ENCODE measurements at places on chromosomes 3 and 15. TPM values are rescaled to one million over a fixed set of nuclear protein-coding genes. Genes with fewer than 3 reads are reported as not detected.

Gene GOLGA8R
- total RNA-seq, result 1.3 TPM

Gene STRIT1
- total RNA-seq, result not detected

Gene PAQR9
- total RNA-seq, result not detected

Gene TLR9
- 0.04 TPM for total RNA-seq

Gene ABHD14A
- total RNA-seq, result 5.0 TPM

Gene TTLL13
- 0.04 TPM for total RNA-seq

Gene PEX11A
- 4.7 TPM for total RNA-seq

Gene CNTN6
- total RNA-seq, result not detected

Gene RPSA
- total RNA-seq, result 1,160 TPM

Gene AHSG
- total RNA-seq, result not detected

Gene SLC6A20
- not detected for total RNA-seq

Gene GABRR3
- not detected for total RNA-seq

Gene SETD2
- 30.7 TPM for total RNA-seq

Gene PLA2G4B
- 0.85 TPM for total RNA-seq

Gene GPR62
- 0.07 TPM for total RNA-seq

Gene TERC
- total RNA-seq, result 108 TPM

Gene SRGAP3
- total RNA-seq, result not detected

Gene LNP1
- 0.99 TPM for total RNA-seq

Gene COLQ
- total RNA-seq, result 0.25 TPM

Gene ITGB5
- 184 TPM for total RNA-seq

Gene HCN4
- total RNA-seq, result not detected

Gene LTK
- total RNA-seq, result 0.18 TPM

Gene C2CD4A
- total RNA-seq, result 3.2 TPM

Gene ADGRG7
- total RNA-seq, result not detected

Gene TGM4
- 0.26 TPM for total RNA-seq

Gene MAP1A
- total RNA-seq, result 1.4 TPM

Gene UPK1B
- not detected for total RNA-seq

Gene CLDN18
- not detected for total RNA-seq

Gene TMEM207
- total RNA-seq, result not detected

Gene OR5K2
- total RNA-seq, result not detected

Gene UCN2
- 0.07 TPM for total RNA-seq

Gene LYZL4
- not detected for total RNA-seq

Gene ALDH1L1
- not detected for total RNA-seq

Gene RSL24D1
- 59.7 TPM for total RNA-seq

Gene GREM1
- 0.07 TPM for total RNA-seq

Gene HRG
- total RNA-seq, result not detected

Gene LRRC2
- total RNA-seq, result 0.85 TPM

Gene ETV5
- total RNA-seq, result 26.8 TPM

Gene CHL1
- not detected for total RNA-seq

Gene ZPLD1
- total RNA-seq, result 0.07 TPM

Gene ACTC1
- total RNA-seq, result not detected

Gene CILP
- not detected for total RNA-seq

Gene ZNF502
- total RNA-seq, result 3.6 TPM

Gene CFAP44
- 2.6 TPM for total RNA-seq

Gene RTP2
- total RNA-seq, result not detected

Gene FAM81A
- 0.07 TPM for total RNA-seq

Gene HTR3E
- total RNA-seq, result not detected

Gene SERINC4
- not detected for total RNA-seq

Gene CRABP1
- not detected for total RNA-seq

Gene SLC25A20
- total RNA-seq, result 25.4 TPM

Gene BFSP2
- total RNA-seq, result not detected

Gene CPN2
- not detected for total RNA-seq

Gene LMAN1L
- not detected for total RNA-seq

Gene ALDH1A3
- total RNA-seq, result 52.1 TPM

Gene CHRFAM7A
- total RNA-seq, result 3.8 TPM
